ENCODE measurements at places on chromosomes 7 and 10.
A peak's percentile ranks its signal among the peaks of the same experiment; 100 is the strongest.

- no peak for DNase-seq
Observed at GRCh38 chr7:138167869-138168296, 91.6 kb downstream of the AKR1D1 start.

- no peak for DNase-seq
Observed at GRCh38 chr10:58970160-58970915, 206.1 kb upstream of the PHYHIPL start.

DNA sequence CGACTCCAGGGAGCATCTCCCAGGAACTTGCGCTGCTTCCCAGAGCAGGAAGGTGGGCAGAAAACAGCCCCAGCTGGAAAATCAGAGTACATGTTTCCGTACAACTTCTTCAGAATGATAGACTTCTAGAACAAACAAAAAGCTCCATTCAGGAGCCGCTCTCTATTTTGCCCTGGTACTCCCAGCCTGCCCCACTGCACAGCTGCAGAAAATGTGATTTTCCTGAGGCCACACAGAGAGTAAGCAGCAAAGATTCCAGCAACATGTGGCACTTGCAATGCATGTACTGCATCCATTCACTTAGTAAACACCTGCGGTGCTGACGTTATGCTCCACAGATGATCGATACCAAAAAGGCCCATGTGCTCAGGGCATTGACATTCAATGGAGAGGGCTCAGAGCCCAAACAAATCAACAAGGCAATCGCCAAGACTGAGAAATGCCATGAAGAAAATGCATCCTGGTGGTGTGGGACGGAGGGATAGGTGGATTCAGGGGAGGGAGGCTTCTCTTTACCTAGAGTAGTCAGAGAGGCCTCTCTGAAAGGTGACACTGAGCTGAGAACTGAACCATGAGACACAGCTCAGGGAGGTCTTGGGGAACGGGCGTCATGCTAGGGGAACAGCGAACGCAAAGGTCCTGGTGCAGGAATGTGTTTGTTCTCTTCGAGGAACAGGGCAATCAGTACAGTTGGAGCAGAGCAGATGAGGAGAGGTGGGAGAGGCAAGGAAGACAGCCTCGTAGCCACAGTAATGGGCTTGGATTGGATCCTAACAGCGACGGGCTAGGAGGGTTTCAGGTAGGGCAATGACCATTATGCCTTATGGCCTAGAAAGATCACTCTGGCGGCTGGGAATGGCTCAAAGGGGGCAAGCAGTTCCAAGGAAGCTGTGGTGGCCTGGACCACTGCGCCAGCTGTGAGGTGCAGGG is 35.3 kb upstream of the DUSP5 start:
- DNase-seq = no peak

- no peak for DNase-seq
Observed at GRCh38 chr7:155487509-155488482, 29.9 kb downstream of the EN2 start.

DNA sequence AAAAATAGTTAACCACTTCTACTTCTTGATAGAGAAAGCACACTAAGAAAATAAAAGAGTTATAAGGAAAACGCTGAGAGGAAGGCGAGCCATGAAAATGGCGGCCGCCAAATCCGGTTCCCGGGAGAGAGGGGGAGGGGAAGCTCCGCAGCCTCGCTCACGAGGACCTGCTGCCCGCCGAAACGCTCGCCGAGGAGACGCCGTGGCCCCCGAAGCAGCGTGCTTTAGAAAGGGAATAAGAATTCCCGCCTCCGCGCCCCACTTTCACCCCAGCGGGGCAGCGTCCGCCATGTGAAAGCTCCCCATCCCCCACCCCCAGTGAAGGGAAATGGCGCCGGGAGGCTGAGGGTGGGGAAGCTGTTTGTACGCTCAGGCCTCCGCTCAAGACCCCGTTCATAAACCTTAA is 505 bp downstream of the HNRNPA2B1 start:
- DNase-seq = peak; percentile 76

DNA sequence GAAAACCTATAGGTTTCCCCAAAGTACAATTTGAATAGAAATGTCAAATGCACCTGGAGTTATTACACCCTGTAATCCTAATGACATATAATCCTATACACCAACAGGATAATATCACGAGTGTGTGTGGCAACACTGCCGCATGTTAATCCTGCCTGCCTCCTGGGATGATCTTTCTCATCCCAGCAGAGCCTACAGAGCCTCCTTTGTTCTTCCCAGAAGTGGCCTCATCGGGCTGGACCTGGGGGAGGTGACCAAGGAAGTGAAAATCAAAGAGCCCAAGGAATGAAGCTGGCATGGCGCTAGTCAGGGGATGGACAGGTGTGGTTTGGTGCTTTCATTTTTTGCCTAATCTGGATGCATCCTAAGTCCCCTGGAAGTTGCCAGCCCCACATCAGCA is 29.5 kb upstream of the LEP start:
- no peak for DNase-seq

DNA sequence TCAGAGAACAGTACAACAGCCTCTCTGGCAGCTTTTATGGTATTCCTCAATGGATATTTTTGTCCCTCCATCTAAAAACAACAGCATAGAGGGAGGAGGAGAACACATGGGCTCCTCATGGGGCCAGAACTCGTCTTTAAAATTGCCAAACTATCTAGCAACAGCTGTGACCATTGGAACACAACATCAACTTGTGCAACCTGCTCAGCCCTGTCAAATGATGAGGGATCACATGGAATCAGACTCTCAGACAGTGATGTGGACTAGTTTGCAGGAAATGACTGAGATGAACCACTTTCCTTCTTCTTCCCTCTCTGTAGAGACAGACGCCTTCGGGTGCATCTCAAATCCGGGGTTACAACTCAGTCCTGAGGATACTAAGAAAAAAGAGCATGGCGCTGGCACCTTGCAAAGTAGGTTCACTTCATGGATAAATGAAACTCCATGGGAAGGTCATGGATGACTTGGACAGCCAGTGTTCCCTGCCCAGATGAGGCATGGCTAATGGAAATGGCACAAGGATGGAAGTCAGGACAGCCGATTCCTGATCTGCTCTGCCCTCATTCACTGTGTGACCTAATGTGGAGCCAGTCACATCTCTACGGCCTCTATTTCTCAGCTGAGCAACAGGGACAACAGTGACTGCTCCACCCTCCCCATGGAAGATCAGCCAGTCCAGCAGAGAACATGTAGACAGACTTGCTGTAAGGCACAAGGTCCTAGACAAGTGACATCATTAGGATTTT is 24.6 kb upstream of the DGKI start:
- no peak for DNase-seq

GRCh38 chr7:134963036-134963435 is 23.3 kb upstream of the AGBL3 start:
- DNase-seq = no peak

GRCh38 chr10:90591629-90592028 is 266.2 kb downstream of the HTR7 start:
- no peak for DNase-seq

GRCh38 chr7:148696787-148697186 is 1.9 kb upstream of the CUL1 start:
- DNase-seq = no peak

- DNase-seq = no peak
Observed at GRCh38 chr10:1171182-1171581, 115.0 kb downstream of the WDR37 start.

GRCh38 chr10:120755771-120756170 is 95.4 kb upstream of the WDR11 start:
- no peak for DNase-seq

DNA sequence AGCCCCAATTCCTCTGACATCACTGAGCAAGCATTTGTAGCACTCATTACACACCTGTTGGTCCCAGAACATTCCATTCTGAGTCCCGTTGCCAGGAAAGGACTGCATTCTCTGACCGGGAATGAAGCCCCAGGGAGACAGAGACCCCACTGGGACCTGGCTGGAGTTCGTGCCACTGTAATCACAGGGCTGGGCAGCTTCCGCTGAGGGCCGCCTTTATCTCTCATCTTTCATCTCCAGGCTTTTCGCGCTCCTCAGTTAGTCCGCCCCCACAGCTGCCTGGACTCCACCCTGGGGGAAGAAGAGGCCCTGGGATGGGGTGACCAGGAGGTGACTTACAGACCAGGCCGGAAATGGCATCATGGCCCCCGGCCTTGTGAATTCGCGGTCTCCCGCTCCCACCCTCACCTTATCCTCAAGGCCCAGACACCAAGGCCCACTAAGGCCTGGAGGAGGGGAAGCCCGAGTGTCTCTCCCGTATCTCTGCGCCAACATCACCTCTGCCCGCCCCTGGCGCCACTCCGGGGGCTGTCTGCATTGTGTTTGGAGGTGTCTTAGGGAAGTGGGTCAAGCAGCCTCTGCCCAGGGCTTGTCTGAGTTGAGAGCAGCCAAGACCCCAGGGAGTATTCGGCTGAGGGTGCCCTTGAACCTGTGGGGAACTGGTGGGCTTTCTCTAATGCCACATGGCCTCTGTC is 75.4 kb downstream of the PROSER2 start:
- peak; percentile 74 for DNase-seq

DNA sequence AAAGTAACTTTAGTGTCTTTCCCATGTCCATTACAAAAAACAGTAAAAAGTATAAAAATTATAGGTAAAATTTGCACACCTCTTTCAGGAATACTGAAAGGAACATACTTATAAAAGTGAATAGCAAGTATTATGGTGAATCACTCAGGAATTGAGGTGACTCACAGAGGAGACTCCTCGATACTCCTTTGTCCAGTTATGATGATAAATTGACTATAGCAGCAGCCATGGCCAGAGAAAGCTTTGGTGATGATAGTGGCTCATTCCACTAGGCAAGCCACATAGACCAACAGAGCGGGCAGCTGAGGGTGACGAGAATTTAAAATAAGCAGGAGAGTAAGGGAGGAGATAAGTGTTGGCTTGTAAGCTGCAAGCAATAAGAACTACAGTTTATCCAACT is 1231.1 kb upstream of the CELF2 start:
- DNase-seq = no peak

DNA sequence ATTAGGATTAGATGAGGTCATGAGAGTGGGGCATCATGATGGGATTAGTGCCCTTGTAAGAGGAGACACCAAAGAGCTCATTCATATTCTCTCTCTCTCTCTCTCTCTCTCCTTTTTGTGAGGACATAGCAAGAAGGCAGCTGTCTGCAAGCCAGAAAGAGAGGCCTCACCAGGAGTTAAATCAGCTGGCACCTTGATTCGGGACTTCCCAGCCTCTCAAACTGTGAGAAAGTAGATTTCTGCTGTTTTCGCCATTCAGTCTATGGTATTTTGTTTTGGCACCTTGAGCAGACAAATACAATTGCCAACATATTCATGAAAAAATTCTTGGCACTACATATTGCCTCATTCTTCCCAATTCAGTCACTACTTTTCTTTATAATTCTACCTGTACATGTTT is 20.6 kb upstream of the ATAD1 start:
- DNase-seq = no peak

DNA sequence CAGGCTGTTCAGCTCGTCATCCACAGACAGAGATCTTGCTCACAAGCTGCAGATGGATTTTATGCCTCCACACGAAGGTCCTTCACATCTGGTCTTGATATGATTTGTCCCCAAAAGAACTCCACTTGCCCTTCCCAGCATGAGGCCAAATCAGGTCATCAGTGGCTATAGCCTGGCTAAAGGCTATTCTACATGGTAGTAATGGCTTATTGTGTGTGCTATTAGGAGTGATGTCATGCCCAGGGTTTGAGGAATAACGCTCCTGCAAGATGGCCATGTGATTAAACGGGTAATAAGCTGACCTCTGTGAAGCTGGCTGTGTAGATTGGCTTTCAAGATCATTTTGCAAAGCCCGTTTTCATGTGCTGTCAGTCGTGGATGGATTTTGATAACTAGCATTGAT is 313.8 kb downstream of the FRMD4A start:
- no peak for DNase-seq

- DNase-seq = no peak
Observed at GRCh38 chr10:92291616-92291865, 574 bp downstream of the MARCHF5 start.

- DNase-seq = no peak
Observed at GRCh38 chr10:3053155-3053554, 14.2 kb upstream of the PFKP start.

GRCh38 chr7:7924303-7924702 is 44.3 kb upstream of the GLCCI1 start:
- no peak for DNase-seq

GRCh38 chr10:73653701-73654100 is 2.1 kb downstream of the SYNPO2L start:
- no peak for DNase-seq

- no peak for DNase-seq
Observed at GRCh38 chr7:104657134-104657533, 328.7 kb downstream of the LHFPL3 start.

- DNase-seq = no peak
Observed at GRCh38 chr10:125151553-125152449, 8.6 kb downstream of the CTBP2 start.

DNA sequence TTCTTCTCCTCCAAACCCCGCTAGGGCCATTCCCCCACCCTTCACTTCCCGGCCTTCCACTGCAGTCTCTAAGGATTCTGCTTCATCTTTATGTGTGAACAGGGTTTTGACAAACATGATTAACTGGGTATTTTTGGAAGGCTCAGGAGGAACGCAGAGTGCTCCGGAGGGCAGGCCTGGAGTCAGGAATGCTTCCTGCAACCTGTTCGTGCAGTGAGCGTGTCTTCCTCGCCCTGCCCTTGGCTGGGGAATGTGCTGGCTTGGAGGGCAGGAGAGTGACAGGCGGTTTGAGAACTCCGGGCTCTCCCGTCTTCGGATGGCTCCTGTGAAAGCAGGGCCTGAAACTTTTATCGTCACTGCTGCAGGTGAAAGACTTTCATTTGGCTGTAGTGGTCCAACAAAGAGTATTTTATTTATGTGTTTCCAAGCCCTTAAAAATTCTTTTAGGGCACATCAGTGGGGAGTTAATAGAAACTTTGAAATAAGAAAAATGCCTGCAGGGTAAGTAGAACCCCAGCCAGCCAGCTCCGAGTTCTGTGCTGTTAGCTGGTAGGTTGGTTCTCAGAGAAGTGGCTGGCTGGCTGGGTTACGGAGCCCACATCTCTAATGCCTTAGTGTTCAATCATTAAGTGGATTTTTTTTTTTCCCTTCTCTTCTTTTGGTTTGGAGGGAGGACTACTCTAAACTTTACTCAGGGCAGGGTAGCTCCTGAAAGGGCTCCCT is 51.0 kb downstream of the TCF7L2 start:
- no peak for DNase-seq

DNA sequence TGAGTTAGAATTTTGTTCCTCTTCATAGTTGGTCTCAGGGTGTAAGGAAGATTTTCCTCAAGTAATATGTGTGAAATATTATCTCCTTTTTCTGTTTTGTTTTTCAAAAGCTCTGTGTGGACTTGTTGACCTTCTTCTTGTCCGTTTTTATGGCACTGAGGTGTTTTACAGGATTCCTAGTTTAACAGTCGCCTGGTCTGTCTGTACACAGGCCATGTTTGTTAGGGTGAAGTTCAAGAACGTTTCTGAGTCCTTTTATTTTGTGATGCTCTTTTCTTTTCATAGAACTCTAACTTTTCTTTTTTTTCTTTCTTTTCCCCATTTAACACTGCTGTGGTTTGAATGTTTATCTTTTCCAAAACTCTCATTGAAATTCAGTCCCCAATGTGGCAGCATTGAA is 18.5 kb downstream of the TACC2 start:
- DNase-seq = no peak

GRCh38 chr10:4767033-4767814 is 58.8 kb upstream of the AKR1E2 start:
- peak; percentile 57 for DNase-seq

Data from LoVo (cell line).